Spleen (tissue), 13 donors: ENCODE measurements at places on chromosomes 5 and 9. TPM values are rescaled to one million over a fixed set of nuclear protein-coding genes. Genes with fewer than 3 reads are reported as not detected.

GRCh38 chr9:129237164-129237611, 59.1 kb upstream of the IER5L start:
- peak overlapping the region; percentile 51 for H3K4me3 ChIP-seq
- H3K27ac ChIP-seq, result peak overlapping the region; percentile 53
- H3K4me1 ChIP-seq, result peaks cover 31% of the 10 kb centered on the region
- peak; percentile 62 for DNase-seq
- H3K27me3 ChIP-seq, result peaks cover 3% of the 10 kb centered on the region

DNA sequence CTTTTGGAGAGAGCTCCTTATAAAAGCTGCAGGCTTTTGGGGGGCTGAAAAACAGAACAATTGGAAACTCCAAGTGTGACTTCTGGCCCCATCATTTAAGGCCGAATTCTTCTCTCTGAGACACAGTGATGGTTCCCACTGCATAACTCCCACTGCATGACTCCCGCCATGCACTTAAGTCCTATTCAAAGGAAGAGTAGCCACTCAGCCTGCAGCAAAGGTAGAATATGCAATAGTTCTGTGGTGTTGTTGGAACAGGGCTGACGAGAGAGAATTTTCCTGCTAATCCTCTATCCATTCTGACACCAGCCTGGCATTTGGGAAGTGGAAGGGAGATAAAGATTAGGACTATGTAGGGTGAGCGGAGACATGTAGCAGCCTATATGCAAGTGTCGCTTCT, 185.6 kb upstream of the ZNF462 start:
- no peaks in the 10 kb centered on the region for H3K27me3 ChIP-seq
- H3K36me3 ChIP-seq, result no peaks in the 10 kb centered on the region
- H3K27ac ChIP-seq, result no peak overlapping the region
- H3K4me3 ChIP-seq, result no peak overlapping the region
- no peaks in the 10 kb centered on the region for H3K4me1 ChIP-seq
- no peak for DNase-seq

DNA sequence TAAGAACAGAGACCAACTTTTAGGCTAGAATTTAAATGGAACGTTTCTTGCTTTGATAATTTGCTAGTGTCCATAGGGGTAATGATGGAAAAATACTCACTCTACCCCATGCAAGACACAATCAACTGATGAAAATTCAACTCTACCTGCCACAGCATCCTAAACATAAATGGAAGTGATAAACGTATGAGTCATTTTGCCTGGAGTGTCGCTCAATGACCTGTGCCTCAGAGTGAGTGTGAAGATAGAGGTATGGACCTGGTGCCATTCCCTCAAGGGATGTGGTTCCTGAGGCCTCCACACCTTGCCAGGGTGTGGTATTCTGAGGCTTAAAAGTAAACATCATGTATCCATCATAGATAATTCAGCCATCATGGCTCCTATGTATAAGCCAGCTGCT, 14.0 kb downstream of the ARL14EPL start:
- H3K4me1 ChIP-seq, result no peaks in the 10 kb centered on the region
- H3K4me3 ChIP-seq, result no peak overlapping the region
- no peak overlapping the region for H3K27ac ChIP-seq

GRCh38 chr9:115369322-115369957, 251.5 kb upstream of the TNC start:
- no peaks in the 10 kb centered on the region for H3K36me3 ChIP-seq
- peak overlapping the region; percentile 39 for H3K27ac ChIP-seq
- DNase-seq, result no peak
- H3K4me3 ChIP-seq, result no peak overlapping the region
- H3K4me1 ChIP-seq, result peaks cover 6% of the 10 kb centered on the region

- no peak overlapping the region for H3K27ac ChIP-seq
- DNase-seq, result peak; percentile 68
- peaks cover 5% of the 10 kb centered on the region for H3K27me3 ChIP-seq
- H3K4me1 ChIP-seq, result peaks cover 8% of the 10 kb centered on the region
These were observed 17.2 kb upstream of the FCN2 start for GRCh38 chr9:134863306-134863902.

- H3K27ac ChIP-seq, result no peak overlapping the region
- no peak overlapping the region for H3K4me3 ChIP-seq
- peaks cover 22% of the 10 kb centered on the region for H3K4me1 ChIP-seq
- H3K36me3 ChIP-seq, result no peaks in the 10 kb centered on the region
These were observed 27.1 kb upstream of the GOLPH3 start for GRCh38 chr5:32201122-32201753.

GRCh38 chr5:98795243-98795642, 21.8 kb downstream of the RGMB start:
- H3K27me3 ChIP-seq, result no peaks in the 10 kb centered on the region
- H3K36me3 ChIP-seq, result no peaks in the 10 kb centered on the region
- H3K4me1 ChIP-seq, result no peaks in the 10 kb centered on the region

GRCh38 chr9:14165376-14166035, 148.4 kb downstream of the NFIB start:
- no peaks in the 10 kb centered on the region for H3K4me1 ChIP-seq
- H3K36me3 ChIP-seq, result no peaks in the 10 kb centered on the region
- DNase-seq, result no peak
- H3K4me3 ChIP-seq, result no peak overlapping the region

GRCh38 chr9:9560382-9561035, 1052.3 kb downstream of the PTPRD start:
- no peak overlapping the region for H3K4me3 ChIP-seq
- H3K4me1 ChIP-seq, result no peaks in the 10 kb centered on the region
- H3K27ac ChIP-seq, result no peak overlapping the region

- H3K4me1 ChIP-seq, result no peaks in the 10 kb centered on the region
- H3K36me3 ChIP-seq, result no peaks in the 10 kb centered on the region
These were observed 225.7 kb downstream of the FSTL4 start for GRCh38 chr5:133386662-133387061.

GRCh38 chr5:175867587-175868347, 3.6 kb upstream of the CPLX2 start:
- no peak for DNase-seq
- H3K4me3 ChIP-seq, result no peak overlapping the region
- H3K27me3 ChIP-seq, result peaks cover 23% of the 10 kb centered on the region
- peaks cover 15% of the 10 kb centered on the region for H3K4me1 ChIP-seq
- H3K36me3 ChIP-seq, result no peaks in the 10 kb centered on the region

DNA sequence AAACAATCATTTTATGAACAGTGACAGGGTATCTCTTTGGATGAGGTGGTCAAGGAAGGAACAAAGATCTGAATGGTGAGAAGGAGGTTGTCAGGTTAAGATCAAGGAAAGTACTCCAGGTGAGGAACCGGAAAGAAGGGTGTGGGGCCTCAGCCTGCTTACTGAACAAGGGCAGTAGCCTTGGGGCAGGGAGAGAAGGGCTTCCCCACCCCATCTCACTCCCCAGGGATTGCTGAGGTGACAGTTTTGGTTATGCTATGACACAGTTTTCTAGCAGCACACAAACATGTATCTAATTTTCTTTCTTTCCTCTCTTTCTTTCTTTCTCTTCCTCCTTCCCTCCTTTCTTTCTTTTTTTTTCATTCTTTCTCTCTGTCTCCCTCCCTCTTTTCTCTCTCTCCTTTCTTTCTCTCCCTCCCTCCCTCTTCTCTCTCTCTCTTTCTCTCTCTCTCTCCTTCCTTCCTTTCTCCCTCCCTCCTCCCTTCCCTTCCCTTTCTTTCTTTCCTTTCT, 4.1 kb upstream of the HDHD3 start:
- no peaks in the 10 kb centered on the region for H3K27me3 ChIP-seq
- H3K36me3 ChIP-seq, result peaks cover 5% of the 10 kb centered on the region
- H3K4me3 ChIP-seq, result no peak overlapping the region
- DNase-seq, result peak; percentile 42

DNA sequence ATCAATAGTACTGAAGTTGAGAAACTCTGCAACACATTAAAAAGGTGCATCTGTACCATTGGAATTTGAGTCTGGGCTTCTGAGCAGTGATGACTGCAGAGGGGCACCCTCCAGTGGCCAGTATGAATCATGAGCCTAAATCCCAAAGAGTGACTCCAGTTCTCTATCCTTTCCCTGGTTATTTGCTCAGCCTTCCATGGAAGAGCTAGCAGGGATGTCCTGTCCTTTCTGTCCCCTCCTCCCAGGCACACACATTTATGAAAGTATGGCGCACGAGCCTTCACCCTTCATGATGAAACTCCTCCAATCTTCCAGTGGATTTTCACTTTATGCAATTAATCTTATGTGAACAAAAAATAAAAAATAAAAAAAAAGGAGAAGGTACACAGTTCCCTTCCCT, 81.0 kb downstream of the ESM1 start:
- DNase-seq, result no peak
- peaks cover 12% of the 10 kb centered on the region for H3K4me1 ChIP-seq
- H3K27ac ChIP-seq, result no peak overlapping the region
- no peak overlapping the region for H3K4me3 ChIP-seq
- peaks cover 6% of the 10 kb centered on the region for H3K27me3 ChIP-seq

GRCh38 chr9:98793031-98793430, 3.3 kb downstream of the ANKS6 start:
- no peak overlapping the region for H3K27ac ChIP-seq
- no peaks in the 10 kb centered on the region for H3K27me3 ChIP-seq
- peaks cover 5% of the 10 kb centered on the region for H3K36me3 ChIP-seq
- H3K4me3 ChIP-seq, result no peak overlapping the region
- no peak for DNase-seq
- peaks cover 43% of the 10 kb centered on the region for H3K4me1 ChIP-seq

DNA sequence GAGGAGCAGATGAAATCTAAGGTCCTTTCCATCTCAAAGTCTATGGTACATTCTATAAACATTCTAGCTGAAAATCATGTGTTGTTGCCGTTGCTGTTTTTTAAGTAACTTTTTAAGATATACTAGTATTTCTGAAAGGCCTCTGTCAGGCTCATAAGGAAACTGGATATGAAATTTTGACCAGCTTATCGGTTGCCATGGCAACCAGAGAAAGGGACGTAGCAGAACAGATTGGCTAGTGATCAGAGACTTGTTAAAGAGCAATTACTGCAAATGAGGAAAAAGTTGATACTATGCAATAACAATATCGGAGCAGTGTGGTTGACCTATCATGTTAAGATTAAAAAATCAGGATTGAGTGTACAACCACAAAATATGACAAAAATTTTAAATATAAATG, 57.0 kb upstream of the RNF180 start:
- DNase-seq, result no peak
- no peak overlapping the region for H3K27ac ChIP-seq
- no peaks in the 10 kb centered on the region for H3K36me3 ChIP-seq
- H3K27me3 ChIP-seq, result no peaks in the 10 kb centered on the region
- no peaks in the 10 kb centered on the region for H3K4me1 ChIP-seq
- H3K4me3 ChIP-seq, result no peak overlapping the region

GRCh38 chr5:80198399-80198798, 57.4 kb downstream of the SERINC5 start:
- DNase-seq, result no peak
- no peaks in the 10 kb centered on the region for H3K27me3 ChIP-seq
- H3K36me3 ChIP-seq, result no peaks in the 10 kb centered on the region
- H3K27ac ChIP-seq, result peak overlapping the region; percentile 50

GRCh38 chr9:126128494-126129142, 198.0 kb upstream of the MVB12B start:
- peaks cover 9% of the 10 kb centered on the region for H3K4me1 ChIP-seq
- peak; percentile 18 for DNase-seq
- H3K36me3 ChIP-seq, result no peaks in the 10 kb centered on the region
- no peaks in the 10 kb centered on the region for H3K27me3 ChIP-seq
- H3K27ac ChIP-seq, result no peak overlapping the region
- H3K4me3 ChIP-seq, result no peak overlapping the region

DNA sequence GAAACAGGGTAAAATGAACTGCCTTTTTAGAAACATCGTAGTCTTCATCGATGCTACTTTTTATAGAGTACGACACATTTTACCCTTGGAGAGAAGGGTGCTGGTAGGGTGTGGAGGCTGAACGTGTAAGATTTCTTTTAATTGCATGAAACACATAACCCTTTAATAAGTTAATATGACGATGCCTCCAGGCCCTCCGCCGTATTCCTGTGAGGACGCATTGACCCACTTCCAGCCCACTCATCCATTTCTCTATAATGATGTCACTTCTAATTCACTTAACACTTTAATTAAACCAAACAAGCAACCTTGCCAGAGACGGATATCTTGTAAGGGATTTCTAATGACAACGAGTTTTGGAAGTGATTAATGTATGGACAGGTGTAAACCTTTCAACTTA, 158.7 kb downstream of the IRX2 start:
- peaks cover 9% of the 10 kb centered on the region for H3K27me3 ChIP-seq
- no peaks in the 10 kb centered on the region for H3K4me1 ChIP-seq
- no peak overlapping the region for H3K27ac ChIP-seq

DNA sequence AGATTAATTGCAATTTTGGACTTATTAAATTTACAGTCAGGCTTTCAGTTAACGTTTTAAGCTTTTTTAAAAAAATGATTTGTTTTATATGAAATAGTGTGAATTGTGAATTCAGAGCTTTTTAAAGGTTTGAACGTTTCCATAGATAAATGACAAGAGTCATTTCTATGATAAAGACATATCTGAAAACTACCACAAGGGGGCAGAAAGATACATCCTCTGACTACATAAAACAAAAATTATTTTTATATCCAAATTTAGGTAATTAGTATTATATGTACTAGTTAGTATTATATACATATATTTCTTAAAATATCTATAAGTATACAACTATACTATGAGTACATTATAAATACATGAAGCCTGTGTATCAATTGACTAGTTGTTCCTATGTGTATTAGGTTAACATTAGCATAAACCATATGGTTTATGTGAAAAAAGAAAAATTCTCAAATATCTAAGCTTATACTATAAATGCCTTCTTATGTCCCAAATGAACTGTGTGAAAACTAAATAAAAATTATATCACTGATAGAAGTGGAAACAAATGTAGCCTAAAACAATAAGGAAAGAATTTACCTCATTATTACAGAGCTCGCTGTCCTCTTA, 155.2 kb downstream of the MEF2C start:
- no peak overlapping the region for H3K4me3 ChIP-seq
- H3K4me1 ChIP-seq, result peaks cover 40% of the 10 kb centered on the region
- no peak overlapping the region for H3K27ac ChIP-seq

GRCh38 chr5:67844924-67845323, 370.6 kb upstream of the PIK3R1 start:
- no peaks in the 10 kb centered on the region for H3K27me3 ChIP-seq
- no peak overlapping the region for H3K4me3 ChIP-seq
- H3K27ac ChIP-seq, result no peak overlapping the region
- no peaks in the 10 kb centered on the region for H3K36me3 ChIP-seq
- H3K4me1 ChIP-seq, result no peaks in the 10 kb centered on the region

DNA sequence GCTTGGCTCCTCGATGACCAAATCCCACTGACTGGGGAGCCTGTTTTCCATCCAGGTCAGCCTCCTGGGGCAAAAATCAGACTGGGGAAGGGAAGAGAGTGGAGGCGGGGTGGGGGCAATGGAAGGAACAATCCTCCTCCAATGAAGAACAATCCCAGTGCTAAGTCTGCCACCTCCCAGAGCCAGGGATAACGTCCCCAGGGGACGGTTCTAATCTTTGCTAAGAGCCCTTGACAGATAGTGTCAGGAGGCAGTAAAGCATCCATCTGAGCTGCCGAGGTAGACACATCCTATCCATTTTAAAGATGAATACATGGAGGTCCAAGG, 298.5 kb upstream of the MSX2 start:
- no peak overlapping the region for H3K27ac ChIP-seq
- DNase-seq, result no peak
- no peaks in the 10 kb centered on the region for H3K27me3 ChIP-seq

ISL1 gene
- polyA plus RNA-seq, result 0.04 TPM

RNF208 gene
- polyA plus RNA-seq, result 2.9 TPM

NRG2 gene
- 2.1 TPM for polyA plus RNA-seq

PCDHA9 gene
- polyA plus RNA-seq, result not detected

SPATA9 gene
- polyA plus RNA-seq, result 0.70 TPM

DMGDH gene
- polyA plus RNA-seq, result 0.13 TPM

IFNA2 gene
- polyA plus RNA-seq, result not detected

TPPP gene
- 0.30 TPM for polyA plus RNA-seq

IRX1 gene
- polyA plus RNA-seq, result not detected

MAMDC4 gene
- polyA plus RNA-seq, result 4.9 TPM

TUSC1 gene
- 9.7 TPM for polyA plus RNA-seq

VLDLR gene
- 1.3 TPM for polyA plus RNA-seq
